ENCODE measurements at places on chromosomes 6 and 20.
A peak's percentile ranks its signal among the peaks of the same experiment; 100 is the strongest.

DNA sequence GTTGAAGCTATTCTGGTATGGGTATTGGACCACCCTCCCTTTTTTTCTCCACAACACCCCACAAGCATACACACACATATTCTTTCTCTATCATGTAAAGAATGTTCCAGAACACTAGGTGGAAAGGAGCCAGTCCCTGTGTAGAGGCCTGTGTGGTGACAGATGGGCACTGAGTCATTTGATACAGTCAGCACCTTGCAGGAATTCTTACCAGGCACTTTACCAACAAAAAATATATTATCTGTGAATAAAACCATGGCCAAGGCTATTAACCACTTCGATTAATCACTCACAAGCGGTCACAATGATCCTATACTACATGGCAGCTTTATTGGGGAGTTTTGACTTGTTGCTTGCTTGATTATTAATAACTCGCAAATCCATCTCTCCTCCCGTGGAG is 149.5 kb downstream of the BFSP1 start:
- DNase-seq, result no peak

- no peak for DNase-seq
Measured at GRCh38 chr6:158474961-158475343, 84.9 kb upstream of the TMEM181 start.

- no peak for DNase-seq
Measured at GRCh38 chr6:52595000-52595795, 18.3 kb upstream of the TRAM2 start.

- DNase-seq, result no peak
Measured at GRCh38 chr6:166598441-166599138, 12.1 kb upstream of the RAMACL start.

DNA sequence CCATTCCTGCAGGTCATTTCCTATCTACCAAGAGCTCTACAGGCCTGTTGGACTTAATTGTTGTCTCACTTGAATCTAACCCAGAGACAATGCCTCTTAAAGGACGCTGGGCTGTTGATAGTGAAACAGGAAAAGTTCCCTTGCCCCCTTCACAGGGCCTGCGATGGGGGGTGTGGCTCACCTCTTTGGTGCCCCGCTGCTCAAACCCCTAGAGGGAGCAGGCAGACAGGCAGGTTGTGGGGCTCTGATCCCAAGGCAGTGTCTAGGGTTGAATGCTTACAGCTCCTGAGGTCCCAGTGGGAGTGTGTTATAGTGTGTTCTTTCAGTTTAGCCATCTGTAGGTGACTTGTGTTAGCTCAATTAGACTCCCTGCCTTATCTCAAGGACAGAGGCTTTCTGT is 68.0 kb downstream of the OTOR start:
- DNase-seq, result no peak

DNA sequence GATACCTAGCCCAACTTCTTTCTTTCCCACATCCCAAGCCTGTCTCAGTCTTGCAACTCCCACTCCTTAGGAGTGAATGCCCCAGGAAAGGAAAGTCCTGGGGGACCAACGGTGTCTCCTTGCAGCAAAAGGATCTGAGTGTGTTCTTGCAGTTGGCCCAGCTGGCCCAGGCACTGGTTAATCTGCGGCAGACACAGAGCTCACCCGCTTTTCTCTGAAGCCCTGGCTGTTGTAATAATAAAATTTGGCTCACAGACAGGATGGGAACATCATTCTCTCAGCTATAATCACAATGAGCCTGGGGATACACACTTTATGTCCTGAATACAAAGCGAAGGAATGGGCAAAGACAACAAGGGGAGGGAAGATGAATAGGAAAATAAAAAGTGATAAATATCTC is 287.0 kb upstream of the PRND start:
- no peak for DNase-seq

DNA sequence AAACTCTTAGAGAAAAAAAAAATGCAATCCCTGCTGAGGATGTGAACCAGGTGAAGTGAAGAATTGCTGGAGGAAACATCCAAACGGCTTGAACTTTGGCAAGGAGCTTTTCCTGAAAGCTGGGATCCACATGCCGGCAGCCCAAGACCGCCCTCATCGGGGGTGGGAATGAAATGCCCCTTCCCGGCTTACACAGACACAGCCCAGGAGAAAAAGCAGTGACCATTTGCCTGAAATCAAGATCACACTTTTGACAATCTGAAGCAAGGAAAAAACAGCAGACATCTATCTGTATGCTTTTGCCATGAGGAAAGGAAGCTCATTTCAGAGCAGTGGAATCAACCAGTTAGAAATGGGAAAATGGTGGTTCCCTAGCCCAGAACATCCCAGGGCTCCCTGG is 254.5 kb downstream of the TAF4 start:
- DNase-seq, result no peak

DNA sequence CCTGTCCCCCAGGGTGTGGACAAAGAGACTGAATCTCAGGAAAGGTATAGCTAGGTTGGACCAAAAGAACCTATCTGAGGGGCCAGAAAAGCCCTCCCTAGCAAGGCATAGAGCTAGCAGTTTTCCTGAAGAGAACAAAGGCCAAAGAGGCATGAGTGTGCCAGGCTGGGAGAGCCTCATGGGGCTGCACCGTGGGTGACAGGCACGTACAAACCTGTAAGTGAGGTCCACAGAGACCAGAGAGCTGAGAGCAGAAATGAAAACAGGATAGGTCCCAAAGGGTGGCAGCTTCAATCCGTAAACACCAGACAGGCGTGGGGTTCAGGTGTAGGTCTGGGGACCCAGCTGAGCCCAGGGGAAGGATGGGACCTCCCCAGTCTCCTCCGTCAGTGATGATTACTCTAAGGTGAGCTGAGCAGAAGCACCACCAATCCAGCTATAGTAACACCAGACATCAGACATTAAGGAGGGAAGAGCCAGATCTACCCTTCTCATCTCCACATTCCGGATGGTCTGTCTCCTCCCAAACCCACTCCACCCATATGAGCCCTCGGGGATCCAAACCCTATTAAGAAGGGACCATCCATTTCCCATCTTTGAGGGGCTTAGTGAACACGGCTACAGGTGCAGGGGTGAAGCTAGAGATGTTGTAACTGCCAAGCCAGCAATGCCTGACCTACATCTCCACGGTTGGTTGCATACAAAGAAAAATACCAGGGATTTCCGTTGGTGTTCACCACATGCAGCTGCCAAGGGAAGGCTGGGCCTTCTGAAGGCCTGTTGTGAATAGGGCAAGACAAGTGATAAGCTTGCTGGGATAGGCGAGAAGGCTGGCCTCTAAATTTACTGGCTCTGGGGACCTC is 38.3 kb downstream of the BCL2L1 start:
- no peak for DNase-seq

- no peak for DNase-seq
Measured at GRCh38 chr20:48975955-48976354, 54.4 kb downstream of the ARFGEF2 start.

DNA sequence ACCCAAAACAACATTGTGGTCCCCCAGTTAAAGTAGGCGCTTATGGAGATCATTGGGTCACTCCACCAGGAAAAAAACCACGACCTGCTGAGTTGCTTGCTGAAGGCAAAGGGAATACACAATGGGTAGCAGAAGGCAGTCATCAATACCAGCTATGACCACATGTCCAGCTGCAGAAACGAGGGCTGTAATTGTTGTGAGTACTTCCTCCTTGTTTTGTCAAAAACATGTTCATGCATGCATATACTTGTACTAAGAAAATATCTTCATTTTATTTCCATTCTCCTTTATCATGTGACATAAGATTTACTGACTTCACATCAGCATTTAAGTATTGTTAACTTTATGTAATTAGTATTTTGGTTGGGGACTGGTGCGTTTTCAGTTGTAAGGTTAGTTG is 16.9 kb downstream of the SERINC1 start:
- DNase-seq, result no peak

- no peak for DNase-seq
Measured at GRCh38 chr6:83114164-83114563, 46.7 kb downstream of the DOP1A start.

DNA sequence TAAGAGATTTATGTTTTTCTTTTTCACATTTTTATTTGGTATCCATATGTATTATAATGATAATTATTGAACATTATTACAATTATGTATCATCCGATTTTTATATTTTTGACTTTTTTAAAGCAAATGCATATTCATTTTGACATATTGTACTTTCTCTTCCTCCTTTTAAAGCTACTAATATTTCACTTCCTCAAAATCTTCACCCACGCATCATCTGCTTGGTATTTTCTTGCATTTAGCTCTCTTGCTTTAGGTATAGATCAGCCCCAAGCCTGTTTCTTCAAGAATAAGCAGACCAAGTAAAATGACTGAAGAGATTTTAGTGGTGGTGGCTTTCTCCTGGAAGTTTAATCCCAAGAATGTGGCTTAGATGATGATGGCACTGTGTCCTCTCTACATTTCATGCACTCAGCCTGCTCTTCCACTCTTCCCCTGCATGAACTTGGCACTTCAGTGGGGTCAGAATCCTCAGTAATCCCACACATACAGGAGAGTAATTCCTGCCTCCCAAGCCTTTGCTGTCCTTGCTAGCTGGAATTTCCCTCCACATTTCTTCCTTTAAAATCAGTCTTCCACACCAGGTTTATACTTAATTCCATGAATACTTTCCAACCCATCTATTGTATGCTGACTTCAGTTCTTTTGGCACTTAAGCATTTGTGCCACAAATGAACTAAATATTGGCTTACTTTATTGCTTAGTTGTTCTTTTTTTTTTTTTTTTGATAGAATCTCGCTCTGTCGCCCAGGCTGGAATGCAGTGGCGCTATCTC is 8.2 kb downstream of the NCOA7 start:
- no peak for DNase-seq

GRCh38 chr6:111361648-111362047 is 121.4 kb downstream of the REV3L start:
- no peak for DNase-seq

DNA sequence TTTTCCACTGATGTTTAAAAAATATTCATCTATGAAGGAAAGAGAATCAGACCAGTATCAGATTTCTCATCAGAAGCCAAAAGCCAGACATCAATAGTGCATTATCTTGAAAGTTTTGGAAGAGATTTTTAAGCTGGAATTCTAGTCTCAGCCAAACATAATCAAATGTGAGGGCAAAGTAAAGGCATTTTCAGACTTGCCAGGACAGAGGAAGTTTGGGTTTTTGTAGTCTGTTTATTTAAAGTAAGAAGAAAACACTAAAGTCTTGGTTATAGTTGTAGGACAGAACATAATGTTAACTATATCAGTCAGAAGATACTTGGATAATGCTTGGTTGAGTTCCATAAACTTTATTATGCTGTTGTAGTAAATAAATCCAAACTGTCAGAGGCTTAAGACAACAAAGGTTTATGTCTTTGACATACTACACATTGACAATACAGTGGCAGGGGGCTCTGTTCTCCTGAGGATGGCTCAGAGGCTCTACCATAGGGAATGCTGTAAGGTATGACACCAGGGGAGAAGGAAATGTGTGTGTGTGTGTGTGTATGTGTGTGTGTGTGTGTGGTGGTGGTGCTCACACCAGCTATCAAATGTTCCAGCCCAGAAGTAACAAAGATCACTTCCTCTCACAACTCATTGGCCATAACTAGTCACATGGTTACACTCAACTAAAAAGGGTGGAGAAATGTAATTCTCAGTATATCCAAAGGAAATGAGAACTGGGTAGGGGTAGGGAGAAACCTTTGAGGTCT is 26.7 kb upstream of the YWHAB start:
- no peak for DNase-seq

DNA sequence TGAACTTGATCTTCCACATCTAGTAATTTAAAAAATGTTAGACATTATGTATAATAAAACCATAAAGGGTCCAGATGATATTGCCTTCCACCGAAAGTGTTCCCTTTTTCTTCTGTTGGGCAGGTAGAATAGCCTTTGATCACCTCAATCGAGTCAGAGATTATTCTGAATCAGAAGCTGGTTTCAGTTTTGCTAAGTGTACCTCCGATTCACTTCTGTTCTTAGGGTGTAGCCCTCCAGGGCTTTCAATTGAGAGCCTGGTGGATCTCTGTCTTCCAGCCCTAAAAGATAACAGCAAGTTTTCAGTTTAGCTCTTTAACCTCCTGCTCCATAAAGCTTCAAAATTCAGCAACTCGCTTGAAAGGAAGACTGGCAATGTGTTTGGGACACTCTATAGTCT is 21.1 kb upstream of the AIG1 start:
- no peak for DNase-seq

DNA sequence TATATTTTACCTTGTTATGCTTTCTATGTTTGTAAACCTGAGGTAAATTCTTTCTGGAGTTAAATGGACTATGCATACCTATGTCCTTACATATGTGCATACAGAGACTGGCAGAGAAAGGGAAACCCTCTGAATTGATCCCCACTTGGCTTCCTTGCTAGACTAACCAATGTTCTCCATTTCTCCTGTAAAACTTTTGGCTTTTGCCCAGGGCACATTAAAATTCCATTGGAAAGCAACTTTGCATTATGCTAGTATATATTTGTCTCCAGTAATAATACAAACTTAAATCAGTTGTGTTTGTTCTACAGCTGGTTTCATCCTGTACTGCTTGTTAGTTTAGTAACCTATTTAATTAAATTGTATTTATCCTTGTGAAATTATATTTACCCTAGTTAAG is 646.0 kb upstream of the MARCKS start:
- no peak for DNase-seq

- peak; percentile 37 for DNase-seq
Measured at GRCh38 chr6:164227952-164228522, 813.5 kb downstream of the QKI start.

GRCh38 chr6:148855744-148856143 is 108.9 kb downstream of the UST start:
- no peak for DNase-seq

GRCh38 chr6:155994086-155994485 is 538.4 kb upstream of the NOX3 start:
- DNase-seq, result no peak

GRCh38 chr6:3732345-3733141 is 19.0 kb downstream of the PXDC1 start:
- DNase-seq, result peak; percentile 61

DNA sequence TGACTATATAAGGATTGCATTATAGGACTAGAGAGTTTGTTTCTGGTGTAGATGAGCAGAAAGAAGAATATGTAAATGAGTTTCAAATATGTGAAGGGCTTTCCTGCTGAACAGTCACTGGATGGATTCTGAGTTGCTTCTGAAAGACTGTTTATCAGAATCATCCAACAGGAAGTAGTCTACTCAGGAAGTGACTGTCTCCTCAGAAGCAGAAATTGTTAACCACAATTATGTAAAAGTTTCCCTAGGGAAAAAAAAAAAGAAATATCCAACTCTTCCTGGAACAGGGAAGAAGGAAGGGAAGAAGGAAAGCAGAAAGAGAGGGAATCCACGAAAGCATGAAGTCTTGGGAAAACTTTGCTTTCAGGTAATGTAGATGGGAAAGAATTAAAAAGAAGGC is 138.9 kb downstream of the TENT5A start:
- no peak for DNase-seq

DNA sequence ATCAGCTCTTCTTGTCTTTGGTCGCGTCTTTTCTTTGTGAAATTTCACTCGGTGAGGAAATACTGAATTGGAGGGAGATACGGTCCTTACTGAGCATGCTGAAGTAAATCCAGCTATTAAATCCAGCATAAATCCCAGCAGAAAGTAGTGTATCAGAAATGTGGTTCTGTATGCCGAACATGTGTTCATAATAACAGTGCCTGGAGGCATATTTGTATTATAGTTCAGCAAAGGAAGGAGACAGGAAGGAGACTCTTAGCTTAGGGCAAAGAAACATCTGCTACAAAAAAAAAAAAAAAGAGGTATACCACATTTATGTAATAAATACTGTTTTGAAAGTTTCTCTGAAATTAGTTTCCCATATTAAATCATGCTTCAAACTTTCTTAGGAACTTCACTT is 211.8 kb downstream of the PLCB4 start:
- DNase-seq, result no peak

- no peak for DNase-seq
Measured at GRCh38 chr20:51438136-51438535, 104.4 kb downstream of the NFATC2 start.

- no peak for DNase-seq
Measured at GRCh38 chr6:149990661-149991471, 27.1 kb downstream of the ULBP1 start.
